WTC11 (cell line): ENCODE measurements at places on chromosomes 13 and 19. TPM values are rescaled to one million over a fixed set of nuclear protein-coding genes. Genes with fewer than 3 reads are reported as not detected.

The FPR1 gene
- total RNA-seq: 0.72 TPM in 1 of 3 replicates, not detected in the others

DNA sequence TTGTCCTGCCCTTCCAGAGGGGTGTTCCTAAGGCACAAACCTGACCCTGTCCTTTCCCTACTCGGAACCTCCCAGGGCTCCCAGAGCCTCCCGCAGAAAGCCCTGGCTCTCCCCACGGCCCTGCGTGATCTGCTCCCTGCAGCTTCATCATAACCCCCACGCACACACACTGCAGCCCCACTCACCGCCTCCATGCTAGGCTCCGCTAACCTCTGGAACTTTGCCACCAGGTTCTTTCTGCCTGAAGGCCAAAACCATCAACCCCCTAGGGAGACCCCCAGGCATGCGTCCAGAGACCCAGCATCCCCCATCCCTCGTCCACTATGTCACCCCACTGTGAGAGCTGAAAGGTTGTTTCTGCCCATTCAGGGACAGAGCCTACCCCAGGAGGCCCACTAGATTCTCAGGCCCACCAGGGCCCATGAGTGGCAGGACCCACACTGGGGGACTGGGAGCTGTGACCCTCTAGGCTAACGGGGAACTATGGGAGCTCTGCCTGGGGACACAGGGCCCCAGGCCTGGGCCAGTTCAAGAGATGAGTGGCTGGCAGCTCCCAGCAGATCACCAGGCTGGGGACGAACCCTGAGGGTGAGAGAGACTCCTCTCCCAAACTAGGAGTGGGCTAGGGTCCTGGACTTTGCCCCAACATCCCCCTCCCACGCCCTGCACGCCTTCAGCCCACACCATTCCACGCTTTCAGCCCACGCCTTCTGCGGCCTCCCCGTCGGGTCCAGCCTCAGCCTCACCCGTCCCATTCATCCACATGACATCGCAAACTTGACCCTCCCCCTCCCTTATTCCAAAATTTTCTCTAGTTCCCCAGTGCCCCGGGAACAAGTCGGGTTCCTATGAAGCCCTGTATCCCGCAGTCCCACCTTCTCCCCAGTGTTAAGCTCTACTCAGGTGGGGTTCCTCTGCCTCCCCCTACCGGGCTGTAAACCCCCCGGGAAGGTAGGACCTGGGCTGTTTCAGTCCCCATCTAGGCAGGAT lies 33.2 kb upstream of the PNMA8B start:
- no peak for DNase-seq

DNA sequence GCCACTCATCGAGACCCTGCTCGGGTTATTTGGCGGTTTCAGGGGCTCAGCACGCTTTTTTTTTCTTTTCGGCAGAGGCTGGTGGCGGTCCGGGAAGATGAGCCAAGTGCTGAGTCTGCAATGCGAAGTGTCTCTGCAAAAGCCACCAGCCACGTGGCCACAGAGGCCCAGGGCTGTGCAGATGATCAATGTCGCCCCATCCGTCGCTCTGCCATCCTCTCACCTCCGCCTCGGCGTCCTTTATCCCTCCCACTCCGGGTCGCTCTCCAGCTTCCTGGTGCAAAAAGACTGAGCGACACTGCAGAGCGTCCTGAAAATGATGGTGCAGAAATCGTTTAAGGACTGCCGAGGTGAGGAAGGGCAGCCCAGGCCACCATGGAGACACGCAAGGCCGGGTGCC lies 55.0 kb downstream of the TINCR start:
- no peak for DNase-seq

The ATP4B gene
- not detected in 3 replicates for total RNA-seq

The FBXO17 gene
- 16.8 to 22.2 TPM (median 18.6 TPM) in 3 replicates for total RNA-seq

GRCh38 chr19:41480336-41480735 lies 37.4 kb downstream of the ERICH4 start:
- no peak for DNase-seq

DNA sequence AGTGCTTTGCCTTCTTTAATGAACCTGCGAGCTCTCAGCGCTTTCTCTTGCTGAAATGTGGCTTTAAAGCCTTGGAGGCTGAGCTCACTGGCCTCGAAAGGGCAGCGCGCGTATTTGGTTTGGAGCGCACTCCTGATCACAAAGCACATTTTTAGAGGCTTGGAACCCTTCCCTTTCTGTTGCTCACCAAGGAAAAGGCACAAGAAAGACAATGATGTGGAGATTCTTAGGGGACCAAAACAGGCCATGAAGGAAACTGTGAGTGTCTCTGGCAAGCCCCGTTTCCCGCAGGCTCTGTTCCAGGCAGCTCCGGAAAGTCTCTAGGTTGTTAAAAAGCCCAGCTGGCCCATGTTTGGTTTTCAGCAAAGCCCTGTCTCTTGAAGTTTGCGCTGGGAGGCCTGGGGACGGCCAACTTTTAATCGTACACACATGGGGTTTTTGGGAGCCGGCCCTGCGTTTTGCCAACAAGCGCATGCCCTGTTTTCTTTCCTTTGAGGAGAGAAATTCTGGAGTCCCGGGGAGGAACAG lies 9.4 kb upstream of the SPC24 start:
- no peak for DNase-seq

- peak; percentile 56 for DNase-seq
Observed at GRCh38 chr19:40235238-40236025, 8.9 kb upstream of the CCNP start.

The ZNF471 gene
- 0.98 to 1.5 TPM (median 1.5 TPM) in 3 replicates for total RNA-seq

- peak; percentile 67 for DNase-seq
Observed at GRCh38 chr19:49809160-49809940, 3.7 kb downstream of the FUZ start.

The ZNF708 gene
- total RNA-seq: 27.2 to 34.9 TPM (median 30.1 TPM) in 3 replicates

DNA sequence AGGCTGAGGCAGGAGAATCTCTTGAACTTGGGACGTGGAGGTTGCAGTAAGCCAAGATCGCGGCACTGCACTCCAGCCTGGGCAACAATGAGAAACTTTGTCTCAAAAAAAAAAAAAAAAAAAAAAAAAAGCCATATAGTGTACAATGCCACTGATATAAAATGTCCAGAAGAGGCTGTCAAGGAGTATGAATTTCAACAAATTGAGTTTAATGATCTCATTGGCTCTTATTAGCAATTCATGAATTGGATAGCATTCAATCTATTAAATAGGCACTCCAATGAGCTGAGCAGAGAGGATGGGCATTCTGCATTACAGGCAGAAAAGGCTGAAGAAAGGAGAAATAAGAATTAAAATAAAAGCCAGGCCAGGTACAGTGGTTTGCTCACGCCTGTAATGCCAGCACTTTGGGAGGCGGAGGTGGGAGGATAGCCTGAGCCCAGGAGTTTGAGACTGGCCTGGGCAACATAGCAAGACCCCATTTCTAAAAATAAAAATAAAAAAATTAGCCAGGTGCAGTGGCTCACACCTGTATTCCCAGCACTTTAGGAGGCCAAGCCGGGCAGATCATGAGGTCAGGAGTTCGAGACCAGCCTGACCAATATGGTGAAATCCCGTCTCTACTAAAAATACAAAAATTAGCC lies 757 bp upstream of the LMNB2 start:
- DNase-seq: no peak

DNA sequence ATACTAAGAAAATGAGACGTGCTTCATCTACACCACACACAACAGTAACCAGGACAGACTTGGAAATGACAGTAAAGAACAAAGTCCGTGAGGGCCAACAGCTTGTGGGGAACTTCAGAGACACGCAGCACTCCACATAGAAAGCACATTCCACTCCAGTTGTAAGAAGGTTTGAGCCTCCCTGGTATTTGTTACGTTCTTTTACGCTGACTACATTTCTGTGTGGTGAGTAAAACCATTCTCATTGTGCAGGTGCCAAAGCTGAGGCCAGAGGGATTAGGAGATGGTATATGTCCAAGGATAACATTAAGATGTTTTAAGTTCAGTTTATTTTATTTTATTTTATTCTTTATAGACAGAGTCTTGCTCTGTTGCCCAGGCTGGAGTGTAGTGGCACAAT lies 1189.9 kb downstream of the UQCRFS1 start:
- no peak for DNase-seq

DNA sequence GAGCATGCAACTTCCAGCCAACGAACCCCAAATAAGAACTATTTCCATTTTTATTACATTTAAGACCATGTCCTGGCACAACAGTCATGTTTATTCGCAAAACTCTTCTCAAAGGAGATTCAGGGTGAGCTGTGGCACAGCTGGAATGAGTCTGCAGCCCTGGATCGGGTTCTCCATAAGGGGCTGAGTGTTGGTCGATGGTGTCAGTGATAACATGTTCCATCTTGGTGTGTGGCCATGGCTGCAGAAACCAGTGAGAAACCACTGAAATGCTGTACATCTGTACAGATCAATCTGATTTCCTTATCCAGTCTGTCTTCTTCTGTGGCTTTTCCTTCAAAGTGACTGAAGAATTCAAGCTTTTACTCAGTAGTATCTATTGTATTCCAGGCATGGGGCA lies 15.2 kb downstream of the FAM124A start:
- DNase-seq: no peak

GRCh38 chr13:77751513-77752456 lies 54.3 kb downstream of the SLAIN1 start:
- peak; percentile 22 for DNase-seq

The GTF2F2 gene
- 27.5 to 33.8 TPM (median 29.7 TPM) in 3 replicates for total RNA-seq

The CCDC194 gene
- total RNA-seq: 0.37 to 0.87 TPM (median 0.76 TPM) in 3 replicates

The JAK3 gene
- 4.4 to 5.6 TPM (median 5.6 TPM) in 3 replicates for total RNA-seq

- DNase-seq: no peak
Observed at GRCh38 chr19:50402544-50403301, 16.0 kb upstream of the SPIB start.

GRCh38 chr19:35928507-35928906 lies 7.7 kb upstream of the LRFN3 start:
- DNase-seq: no peak

The SULT2A1 gene
- total RNA-seq: 0.18 to 0.32 TPM (median 0.31 TPM) in 3 replicates

The SIGLEC10 gene
- total RNA-seq: 0.44 TPM in 1 of 3 replicates, not detected in the others

DNA sequence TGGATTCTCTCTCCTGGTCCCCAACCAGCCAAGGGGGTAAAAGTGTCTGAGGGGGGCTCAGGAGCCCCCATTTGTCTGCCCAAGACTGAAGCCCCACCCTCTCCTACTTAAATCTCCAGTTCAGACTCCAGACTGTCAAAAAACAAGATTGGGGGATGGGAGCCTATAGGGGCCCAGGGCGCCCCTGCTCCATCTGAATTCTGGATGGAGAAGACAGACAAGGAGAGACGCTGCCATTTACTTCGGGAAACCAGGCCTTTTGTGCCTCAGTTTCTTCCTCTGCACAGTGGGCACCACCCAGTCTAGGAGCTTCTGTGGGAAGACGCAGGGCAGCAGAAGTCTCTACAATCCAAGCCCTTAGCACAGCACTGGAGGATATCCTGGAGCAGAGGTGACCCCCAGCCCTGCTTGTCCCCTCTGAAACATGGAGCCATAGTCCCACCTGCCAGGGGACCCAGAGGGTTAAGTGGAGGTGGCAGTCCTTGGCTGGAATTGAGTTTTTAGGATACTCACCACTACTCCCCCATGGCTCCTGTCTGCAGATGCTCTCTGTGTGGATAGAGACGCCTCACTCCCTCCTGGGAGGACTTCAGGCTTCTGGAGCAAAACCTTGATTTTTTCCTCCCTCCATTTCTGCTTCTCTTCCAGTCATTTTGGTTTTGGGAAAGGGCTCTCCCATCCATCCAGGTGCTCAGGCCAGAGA lies 1.7 kb upstream of the CRLF1 start:
- no peak for DNase-seq

DNA sequence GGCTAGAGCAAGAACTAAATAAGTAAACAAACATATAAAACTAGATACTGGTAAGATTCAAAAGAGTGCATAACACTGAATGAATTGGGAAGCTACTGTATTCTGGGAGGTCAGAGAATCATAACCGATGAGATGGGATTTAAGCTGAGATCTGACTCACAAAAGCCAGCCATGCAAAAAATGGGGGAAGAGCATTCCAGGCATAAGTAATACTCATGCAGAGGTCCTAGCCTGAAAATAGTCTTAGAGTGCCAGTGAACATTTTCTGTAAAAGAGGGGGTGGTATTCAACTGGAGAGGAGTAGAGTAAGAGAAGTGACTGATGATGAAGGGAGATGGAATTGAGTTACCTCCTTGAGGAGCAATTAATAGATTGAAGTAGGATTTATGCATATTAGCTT lies 872.0 kb upstream of the GPC6 start:
- no peak for DNase-seq

DNA sequence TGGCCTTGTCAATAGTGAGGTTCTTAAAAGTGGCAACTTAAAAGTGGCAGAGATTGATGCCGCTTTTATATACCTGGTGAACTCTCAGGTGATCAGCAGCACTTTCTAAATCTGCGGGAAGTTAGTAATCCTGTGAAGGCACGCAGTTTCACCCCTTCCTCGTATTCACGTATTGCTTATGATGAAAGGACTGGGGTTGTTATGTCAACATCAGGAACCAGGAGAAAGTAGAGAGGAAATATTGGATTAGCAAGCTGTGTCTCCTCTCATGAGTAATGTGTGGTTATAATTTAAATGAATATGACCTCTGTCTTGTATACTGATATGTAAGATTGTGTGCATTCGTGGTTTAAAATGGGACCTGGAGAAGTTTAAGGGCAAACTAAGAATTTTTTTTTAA lies 544.6 kb downstream of the SLITRK6 start:
- DNase-seq: no peak
